ENCODE measurements at places on chromosomes 7 and 10.
A peak's percentile ranks its signal among the peaks of the same experiment; 100 is the strongest.

GRCh38 chr10:131174651-131175540 is 136.6 kb downstream of the TCERG1L start:
- DNase-seq = no peak

GRCh38 chr10:30455816-30456215 is 21.8 kb downstream of the MAP3K8 start:
- no peak for DNase-seq

DNA sequence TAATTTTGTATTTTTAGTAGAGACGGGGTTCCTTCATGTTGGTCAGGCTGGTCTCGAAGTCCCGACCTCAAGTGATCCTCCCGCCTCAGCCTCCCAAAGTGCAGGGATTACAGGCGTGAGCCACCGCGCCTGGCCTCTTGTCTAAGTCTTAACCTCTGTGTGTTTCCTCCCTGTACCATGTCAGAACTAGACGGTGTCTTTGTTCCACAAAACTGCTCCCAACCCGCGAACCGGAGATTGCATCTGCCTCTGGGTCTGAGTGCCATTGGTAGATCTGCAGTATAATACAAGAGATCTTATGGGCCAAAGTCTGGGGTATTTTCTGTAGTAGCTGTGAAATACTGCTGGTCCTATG is 1.3 kb upstream of the EEF1AKMT2 start:
- no peak for DNase-seq

- no peak for DNase-seq
These were observed 101.0 kb upstream of the MACROH2A2 start for GRCh38 chr10:69951658-69952057.

DNA sequence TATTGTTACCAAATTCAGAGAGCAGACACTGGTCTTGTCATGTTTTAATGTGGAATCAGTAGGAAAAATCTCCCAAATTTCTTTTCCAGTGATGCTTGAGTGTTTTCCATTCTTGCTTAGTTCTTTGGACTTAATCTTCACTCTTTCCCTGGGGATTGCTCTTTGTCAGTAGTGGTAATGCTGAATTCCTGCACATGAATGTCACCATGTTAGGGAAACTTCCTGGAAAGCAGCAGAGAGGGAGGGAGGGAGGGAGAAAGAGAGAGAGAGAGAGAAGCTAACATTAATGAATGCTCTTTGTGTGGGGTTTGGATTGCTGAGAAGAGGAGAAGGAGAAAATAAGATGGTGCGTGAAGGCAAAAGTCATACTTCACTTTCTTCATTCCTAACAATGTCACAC is 295.3 kb upstream of the COBL start:
- DNase-seq = no peak

DNA sequence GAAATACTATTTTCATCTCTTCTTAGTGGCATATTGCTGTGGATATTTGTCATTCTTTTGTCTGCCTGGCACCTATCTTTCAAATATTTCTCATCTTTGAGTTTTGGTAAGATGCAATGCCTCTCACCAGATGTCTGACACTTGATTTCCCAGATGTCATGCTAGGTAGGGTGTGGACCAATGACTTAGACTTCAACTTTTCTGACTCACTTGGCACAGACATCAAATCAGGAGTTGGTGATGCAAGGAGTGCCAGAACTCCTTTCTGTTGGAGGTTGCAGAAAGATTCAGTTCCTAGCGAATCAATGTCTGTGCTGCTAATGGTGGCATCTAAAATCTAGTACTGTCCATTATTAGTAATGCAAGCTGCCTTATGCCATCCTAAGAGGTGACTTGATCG is 216.9 kb upstream of the FERD3L start:
- DNase-seq = no peak

DNA sequence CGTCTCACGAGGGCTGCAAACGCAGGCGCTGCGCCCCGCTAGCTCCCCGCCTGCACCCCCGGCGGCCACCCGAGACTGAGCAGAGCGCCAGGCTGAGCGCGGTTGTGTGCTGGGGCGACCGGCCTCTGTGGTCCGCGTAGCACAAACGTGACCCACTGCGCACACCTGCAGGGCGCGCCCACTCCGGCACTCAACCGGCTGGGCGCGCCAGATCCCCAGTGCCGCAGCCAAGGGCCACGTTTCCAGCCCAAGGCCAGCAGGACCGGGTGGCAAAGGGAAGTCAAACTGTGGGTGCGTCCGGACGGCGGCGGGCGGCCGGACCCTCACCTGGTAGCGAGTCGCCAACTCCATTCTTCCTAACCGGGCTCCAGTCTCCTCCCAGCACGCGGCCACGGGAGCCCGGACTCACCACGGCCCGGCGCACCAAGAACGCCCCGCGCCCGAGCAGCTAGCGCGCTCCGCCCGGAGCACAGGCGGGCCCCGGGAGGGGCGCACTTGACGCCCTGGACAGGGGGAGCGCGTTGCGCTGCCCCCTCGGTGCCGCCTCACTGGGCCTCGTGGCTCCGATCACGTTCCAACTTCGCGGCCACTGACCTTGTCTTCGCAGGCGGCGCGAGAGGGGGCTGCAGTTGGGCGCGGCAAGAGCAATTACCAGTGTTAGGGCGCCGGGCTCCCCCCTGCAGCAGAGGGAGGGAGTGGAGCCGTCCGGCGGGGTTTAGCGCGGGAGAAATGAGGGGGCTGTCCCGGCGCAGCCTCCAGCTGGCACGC is at the start of gene CDCA7L:
Gene CDCA7L, minus strand, starts transcription at position 446 of the 768 bp plus-strand sequence. Its CDS starts 95 bp downstream, at position 351.
- DNase-seq = peak; percentile 68

GRCh38 chr7:33089142-33089541 is 20.1 kb downstream of the RP9 start:
- no peak for DNase-seq

- no peak for DNase-seq
These were observed 1.5 kb upstream of the KAT6B start for GRCh38 chr10:74824900-74825370.

- DNase-seq = no peak
These were observed 3.3 kb upstream of the SMO start for GRCh38 chr7:129184981-129185670.

GRCh38 chr10:20040012-20040411 is 223.8 kb downstream of the PLXDC2 start:
- no peak for DNase-seq

DNA sequence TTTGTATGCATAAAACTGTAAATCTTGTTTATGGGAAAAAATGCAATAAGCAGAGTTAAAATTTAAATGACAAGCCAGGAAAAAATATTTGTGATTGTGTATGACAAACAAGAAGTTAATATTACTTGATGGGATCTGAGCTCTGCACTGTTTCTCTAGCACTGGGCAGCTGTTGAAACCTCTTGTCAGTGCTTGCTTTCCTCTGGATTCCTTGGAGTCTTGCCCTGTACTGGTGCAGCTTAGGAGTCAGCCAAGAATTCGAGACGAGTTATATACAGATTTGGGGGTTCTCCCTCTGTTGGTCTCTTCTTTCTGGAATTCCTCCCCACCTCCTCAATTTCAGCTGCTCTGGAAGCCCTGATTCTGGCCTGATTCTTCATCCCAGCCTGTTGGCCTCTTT is 24.3 kb upstream of the OPN4 start:
- no peak for DNase-seq

- peak; percentile 56 for DNase-seq
These were observed 43.8 kb downstream of the ADAMTS14 start for GRCh38 chr10:70715853-70716795.

DNA sequence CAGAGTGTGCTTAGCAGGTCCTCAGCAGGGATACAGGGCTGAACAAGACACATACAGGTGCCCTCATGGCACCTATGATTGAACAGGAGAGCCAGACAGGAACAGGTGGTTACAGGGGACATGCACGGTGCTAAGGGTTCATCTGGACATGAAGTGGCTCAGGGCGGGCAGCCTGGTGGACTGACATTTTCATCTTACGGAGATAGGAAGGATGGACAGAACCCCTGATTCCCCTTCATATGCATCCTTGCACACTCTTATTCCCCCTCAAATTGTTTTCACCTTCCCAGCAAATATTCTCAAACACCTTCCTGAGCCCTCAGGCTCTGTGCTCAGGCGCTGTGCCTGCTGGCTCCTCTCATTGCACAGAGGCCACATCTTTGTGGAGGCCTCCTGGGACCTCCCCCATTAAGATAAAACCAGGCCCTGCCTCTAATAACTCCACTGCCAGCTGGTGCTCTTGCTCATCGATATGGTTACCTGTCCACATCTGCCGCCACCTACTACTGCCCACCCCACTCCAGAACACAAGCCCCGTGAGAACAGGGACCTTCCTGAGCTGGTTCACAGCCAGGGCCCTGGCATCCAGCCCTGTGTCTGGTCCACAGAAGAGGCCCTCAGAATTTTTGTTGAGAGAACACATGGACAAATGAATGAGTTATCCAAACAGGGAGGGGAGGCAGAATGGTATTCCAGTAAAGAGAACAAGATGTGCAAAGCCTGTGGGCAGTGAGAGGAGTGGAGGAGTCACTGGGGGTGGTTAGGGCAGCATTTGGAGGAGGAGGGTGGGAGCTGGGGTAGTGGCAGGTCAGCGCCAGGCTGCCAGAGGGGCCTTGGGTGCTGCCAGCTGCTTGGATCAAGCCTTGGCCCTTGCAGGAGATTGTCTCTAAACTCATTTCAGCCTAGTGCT is 68.9 kb upstream of the AQP1 start:
- no peak for DNase-seq

GRCh38 chr7:32191305-32191704 is 121.1 kb upstream of the PDE1C start:
- no peak for DNase-seq

- peak; percentile 76 for DNase-seq
These were observed at the start of gene LANCL2 for GRCh38 chr7:55365205-55365674. TSS of gene LANCL2 (plus strand) at chr7:55365337. CDS start at chr7:55366026, 689 bp downstream.

DNA sequence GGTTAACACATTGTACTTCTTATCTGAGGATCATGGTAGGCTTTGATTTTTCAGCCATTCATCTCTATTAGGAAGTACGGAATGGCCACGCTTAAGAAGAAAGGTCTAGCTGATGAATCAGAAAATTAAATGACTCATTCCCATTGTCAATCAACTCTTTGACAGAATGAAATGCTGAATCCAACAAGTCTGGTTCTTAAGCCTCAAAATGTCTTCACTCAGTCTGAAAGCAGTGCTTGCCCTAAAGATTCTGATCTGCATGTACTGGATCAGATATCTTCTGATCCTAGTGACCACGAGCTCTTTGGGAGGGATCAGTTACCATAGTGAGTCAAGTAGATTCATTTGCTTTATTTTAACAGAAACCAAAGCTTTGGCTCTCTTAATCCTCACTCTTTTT is 5.7 kb upstream of the CELF2 start:
- no peak for DNase-seq

DNA sequence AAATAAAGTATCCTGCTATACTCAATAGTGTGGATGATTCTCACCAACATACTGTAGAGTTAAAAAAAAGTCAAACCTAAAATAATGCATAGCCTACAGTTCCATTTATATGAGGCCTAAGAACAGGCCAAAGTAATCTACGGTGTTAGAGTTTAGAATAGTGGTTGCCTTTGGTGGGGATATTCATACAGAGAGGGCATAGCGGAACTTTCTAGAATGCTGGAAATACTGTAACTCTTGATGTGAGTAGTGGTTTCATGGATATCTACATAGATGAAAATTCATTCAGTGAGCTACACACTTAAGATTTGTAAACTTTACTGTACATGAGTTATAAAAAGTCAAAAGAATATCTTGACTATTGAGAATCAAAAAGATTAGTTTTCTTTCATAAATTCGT is 349.9 kb upstream of the NFE2L3 start:
- DNase-seq = no peak

GRCh38 chr7:51613911-51614357 is 297.3 kb upstream of the COBL start:
- no peak for DNase-seq

DNA sequence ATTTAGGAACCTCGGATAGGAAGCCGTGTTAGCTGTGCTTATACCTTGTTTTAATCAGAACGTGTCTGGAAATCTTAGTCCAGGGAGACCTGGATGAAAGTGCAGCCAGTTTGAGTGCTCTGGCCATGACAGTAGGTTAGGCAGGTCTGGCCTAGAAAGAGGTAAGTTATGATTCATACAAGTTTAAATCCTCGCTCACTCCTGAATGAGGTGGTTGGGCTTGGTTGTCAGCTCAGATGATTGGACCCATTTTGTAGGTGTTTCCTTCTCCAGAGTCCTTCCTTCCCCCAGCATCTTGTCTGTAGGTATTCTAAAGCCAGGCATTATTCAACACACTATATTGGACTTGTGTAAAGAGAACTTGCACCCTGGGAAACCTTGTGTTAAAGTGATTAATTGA is 561.9 kb upstream of the GALNT17 start:
- DNase-seq = no peak

GRCh38 chr7:130112093-130112492 is 41.8 kb downstream of the KLHDC10 start:
- no peak for DNase-seq

DNA sequence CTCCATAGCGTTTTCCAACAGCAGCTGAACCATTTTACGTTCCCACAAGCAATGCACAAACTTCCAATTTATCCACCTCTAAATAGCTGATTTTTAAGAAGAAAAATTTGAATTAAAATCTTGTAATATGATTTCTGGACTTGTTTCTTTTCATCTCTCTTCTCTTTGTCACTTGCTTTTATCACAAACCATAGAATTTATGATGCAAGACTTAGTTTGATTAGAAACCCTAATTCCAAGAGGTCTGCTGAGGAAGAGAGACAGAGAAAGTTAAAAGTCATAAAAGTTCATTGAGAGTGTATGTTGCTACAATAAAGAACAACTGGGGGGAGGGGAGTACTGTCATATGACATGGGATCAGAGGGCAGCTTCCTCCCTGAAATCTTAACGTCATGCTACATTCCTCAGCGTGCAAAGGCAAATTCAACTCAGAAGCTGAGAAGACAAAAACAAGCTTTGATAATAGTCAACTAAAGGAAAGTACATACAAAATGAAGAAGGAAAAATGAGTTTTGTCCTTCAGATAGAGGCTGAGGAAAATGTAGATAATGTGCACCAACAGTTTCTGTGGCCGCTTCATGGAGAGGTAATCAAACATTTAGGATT is 18.4 kb upstream of the CUBN start:
- no peak for DNase-seq

- no peak for DNase-seq
These were observed 38.1 kb downstream of the ELMO1 start for GRCh38 chr7:37410305-37411229.

DNA sequence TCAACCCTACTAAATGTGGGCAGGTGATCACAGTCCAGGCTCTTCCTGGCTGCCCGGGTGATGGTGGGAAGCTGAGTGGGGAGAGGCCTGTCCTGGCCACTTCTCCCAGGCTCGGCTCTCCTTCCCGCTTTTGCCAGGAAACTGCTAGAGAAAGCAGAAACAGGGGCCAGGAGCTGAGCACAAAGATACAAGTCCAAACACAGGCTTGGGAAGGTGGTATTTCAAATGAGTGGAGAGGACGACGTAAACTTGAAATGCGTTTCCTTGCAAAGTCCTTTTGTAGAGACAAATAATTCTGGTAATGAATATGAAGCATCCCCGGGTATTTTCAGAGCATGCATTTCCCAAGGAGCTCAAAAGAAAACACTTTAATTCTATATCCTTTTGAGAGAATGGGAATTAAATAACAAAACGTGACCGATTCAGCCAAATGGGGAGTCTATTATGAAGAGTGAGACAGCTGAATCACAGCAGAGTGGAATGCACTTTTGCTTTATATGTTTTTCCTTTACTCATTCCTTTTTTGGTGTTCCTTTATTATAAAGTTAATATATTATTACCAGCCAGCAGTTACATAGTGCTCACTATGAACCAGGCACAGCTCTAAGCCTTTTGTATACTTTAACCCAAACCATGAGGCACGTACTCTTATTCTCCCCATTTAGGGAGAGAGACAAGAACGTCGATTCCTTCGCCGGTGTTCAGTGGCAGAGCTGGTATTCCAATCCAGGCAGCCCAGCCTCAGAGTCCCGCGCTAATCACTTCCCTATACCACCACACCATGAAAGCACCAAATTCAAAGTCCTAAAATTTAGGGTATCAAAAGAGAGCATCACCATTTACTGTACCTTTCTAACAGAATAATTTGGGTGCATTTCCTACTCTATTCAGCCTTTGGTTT is 218.2 kb upstream of the KLF14 start:
- no peak for DNase-seq
